Amniotic epithelial cell (primary cell): ENCODE measurements at places on chromosomes 5 and 9.

DNA sequence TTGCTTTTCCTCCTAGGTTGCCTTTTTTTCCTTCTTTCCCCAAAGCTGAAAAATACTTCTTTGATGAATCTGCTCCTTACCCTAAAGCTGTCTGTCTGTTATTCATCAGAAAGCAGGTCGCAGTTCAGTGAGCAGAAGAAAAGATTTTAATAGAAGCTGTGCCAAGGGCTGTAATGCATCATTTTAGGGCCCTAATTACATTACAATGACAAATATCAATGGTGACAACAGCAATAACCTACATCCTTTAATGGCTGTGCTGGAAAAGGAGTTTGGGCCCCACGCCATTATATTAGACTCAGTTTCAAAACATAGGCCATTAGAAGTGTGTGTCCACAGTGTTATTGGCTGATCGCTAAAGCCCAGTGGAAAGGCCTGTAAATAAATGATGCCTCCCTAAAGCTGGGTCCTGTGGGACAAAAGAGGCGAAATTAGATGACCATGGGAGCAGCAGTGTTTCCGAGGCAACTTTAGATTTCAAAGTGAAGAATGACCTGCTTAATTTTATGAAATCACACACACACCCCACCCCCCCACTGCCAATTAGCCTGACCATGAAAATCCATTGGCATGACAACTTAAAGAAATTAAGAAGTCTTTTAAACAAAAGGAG lies 38.4 kb downstream of the TLE4 start:
- no peak for DNase-seq

GRCh38 chr9:79551994-79552393 lies 19.8 kb upstream of the TLE4 start:
- no peak for DNase-seq

GRCh38 chr5:116681334-116682013 lies 106.9 kb upstream of the SEMA6A start:
- DNase-seq = no peak

DNA sequence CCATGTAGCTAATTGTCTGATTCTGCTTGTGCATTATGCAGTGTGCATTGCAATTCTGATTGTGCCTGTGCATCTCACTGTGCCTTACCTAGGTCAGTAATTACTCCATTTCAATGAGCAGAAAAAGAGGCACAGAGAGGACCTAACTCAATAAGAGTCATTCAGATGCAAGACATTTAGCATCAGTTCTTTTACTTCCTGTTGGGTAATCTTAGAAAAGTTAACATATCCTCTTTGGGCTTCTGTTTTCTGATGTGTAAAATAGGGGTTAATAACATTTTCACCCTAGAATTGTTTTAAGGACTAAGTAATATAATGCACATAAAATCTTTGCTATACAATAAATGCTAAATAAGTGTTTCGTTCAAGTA lies 7.0 kb upstream of the DCTN4 start:
- no peak for DNase-seq

DNA sequence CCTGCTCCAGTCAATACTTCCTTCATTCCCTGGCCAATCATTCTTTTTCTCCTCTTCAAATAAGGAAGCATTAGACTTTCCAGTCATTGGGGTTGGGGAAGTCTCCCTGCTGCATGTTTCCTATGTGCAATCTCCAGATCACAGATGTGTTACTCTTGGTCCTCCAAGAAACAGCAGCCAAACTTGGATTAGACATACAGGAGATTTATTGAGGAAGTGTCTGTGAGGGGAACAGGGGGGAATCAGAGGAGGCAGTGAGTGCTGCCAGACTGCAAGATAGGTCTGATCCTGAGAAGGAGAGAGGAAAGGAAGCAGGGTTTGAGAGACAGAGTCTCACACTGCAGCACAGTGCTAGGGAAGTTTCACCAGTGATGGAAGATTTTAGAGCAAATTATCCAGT lies 40.6 kb upstream of the SLIT3 start:
- DNase-seq = no peak

DNA sequence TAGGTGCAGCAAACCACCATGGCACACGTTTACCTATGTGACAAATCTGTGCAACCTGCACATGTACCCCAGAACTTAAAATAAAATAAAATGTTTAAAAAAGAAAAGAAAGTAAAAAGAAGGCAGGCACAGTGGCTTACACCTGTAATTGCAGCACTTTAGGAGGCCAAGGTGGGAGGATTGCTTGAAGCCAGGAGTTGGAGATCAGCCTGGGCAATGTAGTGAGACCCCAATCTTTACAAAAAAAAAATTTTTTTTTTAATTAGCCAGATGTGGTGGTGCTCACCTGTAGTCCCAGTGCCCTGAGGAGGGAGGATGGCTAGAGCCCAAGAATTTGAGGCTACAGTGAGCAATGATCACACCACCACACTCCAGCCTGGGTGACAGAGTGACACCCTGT lies 12.5 kb upstream of the LHFPL2 start:
- DNase-seq = no peak

DNA sequence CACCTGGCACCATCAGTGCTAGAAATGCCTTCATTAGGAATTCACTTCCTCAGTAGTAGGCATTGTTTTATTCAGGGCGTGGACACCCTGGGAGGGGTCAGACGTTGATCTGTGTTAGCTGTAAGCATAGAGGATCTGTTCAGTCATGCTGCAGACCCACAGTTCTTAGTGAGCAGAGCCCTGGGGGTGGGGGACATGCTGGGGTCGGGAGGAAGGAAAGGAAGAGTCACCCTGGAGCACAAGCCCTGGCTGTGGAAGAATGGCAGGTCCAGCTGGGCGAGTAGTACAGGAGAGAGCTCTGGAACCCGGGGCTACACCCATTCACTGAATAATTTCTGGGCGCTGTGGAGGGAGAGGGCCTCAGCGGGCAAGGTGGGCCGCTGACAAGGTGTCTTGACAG lies 172.5 kb downstream of the FSTL4 start:
- DNase-seq = no peak

- no peak for DNase-seq
Observed at GRCh38 chr9:126465977-126466376, 139.3 kb downstream of the MVB12B start.

DNA sequence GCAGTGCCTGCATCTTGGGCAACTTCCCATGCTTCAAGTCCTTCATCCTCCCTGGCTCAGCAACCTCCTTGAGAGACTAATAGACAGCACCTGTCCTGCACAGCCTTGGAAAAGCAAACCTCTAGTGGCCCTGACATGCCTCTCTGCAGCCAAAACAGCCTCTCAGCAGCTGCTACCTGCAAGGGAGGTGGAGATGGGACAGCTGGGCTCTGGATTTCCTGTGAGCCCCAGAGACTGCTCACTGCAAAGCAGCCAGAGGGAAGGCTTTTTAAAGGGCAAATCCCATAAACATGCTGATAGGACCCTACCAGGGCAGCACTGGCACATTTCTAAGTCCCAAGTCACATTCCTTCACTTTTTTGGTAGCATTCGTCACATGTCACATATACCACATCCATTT lies 31.5 kb upstream of the MYORG start:
- no peak for DNase-seq

- DNase-seq = no peak
Observed at GRCh38 chr9:3032898-3033297, 189.0 kb upstream of the PUM3 start.

DNA sequence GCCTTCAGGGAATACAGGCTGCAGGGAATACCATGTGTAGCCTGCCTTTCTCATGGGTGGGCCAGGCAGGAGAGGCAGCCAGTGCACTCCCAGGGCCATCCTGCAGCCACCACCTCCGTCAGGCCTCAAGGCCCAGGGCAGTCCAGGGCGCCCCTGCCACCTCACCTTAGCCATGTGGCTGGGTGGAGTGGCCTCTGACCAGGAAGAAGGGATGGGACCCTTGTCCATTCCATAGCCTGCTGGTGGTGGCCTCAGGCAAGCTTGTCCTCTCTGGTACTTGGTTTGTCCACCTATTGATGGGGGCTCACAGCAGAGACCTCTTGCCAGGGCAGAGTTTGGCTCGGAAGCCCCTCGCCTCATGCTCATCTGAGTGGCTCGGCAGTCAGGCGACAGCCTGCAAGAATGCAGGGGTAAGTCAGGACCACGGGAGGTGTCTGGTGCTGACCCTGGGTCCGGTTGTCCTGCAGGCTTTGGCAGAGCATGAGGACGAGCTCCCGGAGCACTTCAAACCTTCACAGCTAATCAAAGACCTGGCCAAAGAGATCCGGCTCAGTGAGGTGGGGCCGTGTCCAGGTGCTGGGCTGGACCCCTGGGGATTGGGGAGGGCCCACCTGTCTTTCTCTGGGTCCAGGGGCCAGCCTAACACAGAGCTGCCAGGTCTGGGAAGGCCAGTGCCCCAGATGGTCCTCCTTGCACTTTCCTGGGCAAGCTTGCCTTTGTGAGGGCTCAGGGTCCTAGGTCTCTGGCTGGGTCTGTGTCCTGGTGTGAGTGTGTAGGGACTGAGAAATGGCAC lies 82.9 kb downstream of the PHF2 start:
- DNase-seq = no peak

- DNase-seq = no peak
Observed at GRCh38 chr9:81372628-81373191, 316.6 kb downstream of the TLE1 start.

DNA sequence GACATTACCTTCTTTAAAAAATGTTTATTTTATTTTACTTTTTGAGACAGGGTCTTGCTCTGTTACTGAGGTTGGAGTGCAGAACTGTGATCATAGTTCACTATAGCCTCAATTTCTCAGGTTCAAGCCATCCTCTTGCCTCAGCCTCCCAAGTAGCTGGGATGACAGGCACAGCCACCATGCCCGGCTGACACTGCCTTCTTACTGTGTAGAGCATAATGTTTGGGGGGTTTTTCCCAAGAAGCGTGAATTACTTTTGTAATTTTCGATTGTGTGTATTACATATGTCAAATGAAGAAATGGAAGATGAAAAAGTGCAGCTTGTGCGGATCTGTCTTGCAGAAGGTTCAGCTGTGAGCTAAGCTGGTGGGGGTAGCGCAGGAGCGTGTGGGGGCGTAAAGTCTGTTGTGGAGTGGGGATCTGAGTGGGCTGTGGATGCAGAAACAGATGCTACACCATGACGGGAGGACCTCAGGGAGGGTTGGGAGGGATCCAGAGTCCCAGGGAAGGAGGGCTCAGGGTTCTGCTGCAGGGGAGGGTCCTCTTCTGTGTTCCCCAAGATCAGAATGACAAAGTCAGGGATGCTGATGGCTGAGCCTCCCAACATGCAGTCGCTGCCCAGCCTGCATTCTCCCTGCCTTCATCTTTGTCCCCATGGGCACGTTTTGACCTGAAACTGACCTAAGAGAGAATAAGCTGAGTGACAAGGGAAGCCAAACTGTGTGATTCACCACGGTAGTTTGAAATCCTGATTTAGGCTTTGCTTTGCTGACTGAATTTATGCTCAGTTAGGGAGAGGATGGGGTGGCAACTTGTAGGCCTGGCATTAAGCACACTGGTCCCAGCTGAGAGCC lies 6.8 kb upstream of the ANKRD33B start:
- DNase-seq = no peak

- DNase-seq = no peak
Observed at GRCh38 chr9:93301291-93301811, 117.4 kb downstream of the WNK2 start.

DNA sequence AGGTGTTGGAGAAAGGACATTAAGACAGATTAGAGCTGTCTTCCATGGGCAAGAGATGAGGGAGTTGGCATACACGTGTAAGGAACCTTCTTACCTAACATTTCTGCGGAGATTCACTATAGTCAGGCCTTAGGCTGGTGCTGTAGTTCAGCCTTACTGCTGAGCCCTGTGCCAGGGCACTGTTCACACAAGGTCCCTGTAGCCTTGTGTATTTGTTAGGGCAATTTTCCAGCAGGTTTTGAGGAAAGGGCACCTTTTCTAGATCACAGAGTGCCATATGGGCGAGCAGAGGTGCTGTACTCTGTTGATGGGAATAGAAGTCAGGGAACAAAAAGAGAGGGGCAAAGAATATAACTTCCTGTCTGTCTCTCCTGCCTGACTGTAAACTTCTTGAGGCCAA lies 15.6 kb downstream of the PALM2AKAP2 start:
- no peak for DNase-seq

- DNase-seq = no peak
Observed at GRCh38 chr9:132943651-132944293, 644 bp downstream of the TSC1 start.

- no peak for DNase-seq
Observed at GRCh38 chr9:127567035-127567729, 44.9 kb upstream of the STXBP1 start.

GRCh38 chr5:139181322-139181730 lies 16.8 kb downstream of the SIL1 start:
- DNase-seq = no peak

DNA sequence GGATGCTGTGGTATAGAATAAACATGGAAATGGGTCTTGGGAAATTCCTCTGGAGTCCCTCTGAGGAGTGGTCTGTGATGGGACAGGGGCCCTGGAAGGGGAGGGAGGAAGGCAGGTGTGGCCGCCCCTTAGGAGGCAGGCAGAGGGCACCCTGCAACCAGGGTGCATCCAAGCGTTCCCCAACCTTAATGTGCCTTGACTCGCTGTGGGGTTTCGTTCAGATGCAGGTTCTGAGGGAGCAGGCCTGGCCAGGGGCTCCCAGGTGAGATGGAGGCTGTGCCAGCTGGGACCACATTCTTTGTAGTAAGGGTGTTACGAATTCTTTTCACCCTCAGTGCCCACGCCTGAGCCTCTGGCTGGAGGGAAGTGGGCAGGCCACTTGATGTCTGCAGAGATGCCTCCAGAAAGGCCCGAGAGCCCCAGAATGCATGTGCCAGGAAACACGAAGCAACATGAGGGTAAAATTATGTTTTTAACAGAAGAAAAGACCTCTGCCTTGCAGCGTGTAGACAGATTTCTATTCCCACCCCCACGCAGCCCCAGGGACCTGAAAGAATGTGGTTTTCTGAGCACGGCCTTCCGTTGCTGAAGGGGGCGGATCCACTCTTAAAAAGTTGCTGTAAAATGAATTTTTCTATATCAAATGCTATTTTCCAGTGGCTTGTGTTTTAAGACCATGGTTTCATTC lies 150.4 kb upstream of the IER5L start:
- DNase-seq = no peak

DNA sequence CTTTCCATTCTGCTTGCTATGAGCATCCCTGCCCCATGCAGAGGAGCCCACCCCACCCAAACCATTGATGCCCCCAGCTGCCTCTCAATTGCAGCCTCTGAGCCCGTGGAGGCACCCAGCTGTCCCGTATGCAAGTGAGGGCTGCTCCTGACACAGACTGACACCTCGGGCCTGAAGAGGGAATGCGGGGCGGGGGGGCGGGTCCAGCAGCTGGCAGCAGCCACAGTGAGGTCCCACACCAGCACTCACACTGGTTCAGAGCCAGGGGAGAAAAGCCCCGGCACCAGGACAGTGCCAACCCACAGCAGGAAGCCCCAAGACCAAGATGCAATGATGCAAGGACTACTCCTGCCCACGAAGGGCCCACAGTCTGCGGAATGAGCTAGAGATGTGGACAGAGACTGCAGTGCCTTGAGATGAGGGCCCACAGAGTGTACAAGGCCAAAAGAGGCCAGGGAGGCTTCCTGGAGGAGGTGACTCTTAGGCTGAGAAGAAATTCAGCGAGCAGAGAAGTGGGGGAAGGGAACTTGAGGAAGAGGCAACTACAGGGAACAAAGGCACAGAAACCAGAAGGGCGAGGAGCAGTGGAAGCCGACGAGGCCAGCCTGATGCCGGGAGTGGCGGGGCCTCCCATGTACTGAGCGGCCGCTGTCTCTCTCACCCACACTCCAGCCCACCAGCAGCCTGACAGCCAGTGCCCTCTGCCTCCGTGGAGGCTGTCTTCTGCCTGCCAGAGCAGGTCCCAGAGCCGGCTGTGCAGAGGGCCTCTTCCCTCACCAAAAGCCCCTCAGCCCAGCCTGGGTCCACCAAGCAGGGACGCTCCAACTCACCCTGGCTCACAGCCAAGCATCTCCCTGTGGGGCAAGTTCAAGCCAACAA lies 9.2 kb downstream of the EEIG1 start:
- no peak for DNase-seq

- DNase-seq = no peak
Observed at GRCh38 chr5:60843386-60843935, 608 bp downstream of the ELOVL7 start.

GRCh38 chr5:100600298-100600994 lies 65.3 kb downstream of the FAM174A start:
- no peak for DNase-seq
